ENCODE measurements at places on chromosomes 11 and 22.

GRCh38 chr11:119991669-119992068, 146.2 kb downstream of the TRIM29 start:
- no peak for DNase-seq
- no peaks in the 10 kb centered on the region for H3K36me3 ChIP-seq
- H3K4me3 ChIP-seq = no peak overlapping the region
- H3K27me3 ChIP-seq = peaks cover 4% of the 10 kb centered on the region

DNA sequence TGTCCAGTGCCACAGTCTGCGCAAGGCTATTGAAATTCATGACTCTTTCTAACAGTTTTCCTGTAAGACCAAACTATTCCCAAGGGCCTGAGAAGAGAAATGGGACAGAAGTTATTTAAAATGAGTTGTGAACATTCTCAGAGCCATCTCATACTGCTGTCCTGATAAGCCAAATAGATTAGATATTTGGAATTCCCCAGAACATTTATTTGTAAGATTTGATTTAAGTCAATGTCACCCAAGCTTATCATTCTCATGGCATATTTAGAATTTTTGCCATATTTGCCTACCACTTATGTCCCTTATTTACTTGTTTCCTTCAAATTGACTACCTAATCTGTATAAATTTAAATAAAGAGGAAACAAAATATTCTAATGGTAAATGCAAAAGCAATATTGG, 82.4 kb downstream of the NAV2 start:
- H3K4me1 ChIP-seq = no peaks in the 10 kb centered on the region
- H3K4me3 ChIP-seq = no peak overlapping the region
- H3K36me3 ChIP-seq = no peaks in the 10 kb centered on the region

DNA sequence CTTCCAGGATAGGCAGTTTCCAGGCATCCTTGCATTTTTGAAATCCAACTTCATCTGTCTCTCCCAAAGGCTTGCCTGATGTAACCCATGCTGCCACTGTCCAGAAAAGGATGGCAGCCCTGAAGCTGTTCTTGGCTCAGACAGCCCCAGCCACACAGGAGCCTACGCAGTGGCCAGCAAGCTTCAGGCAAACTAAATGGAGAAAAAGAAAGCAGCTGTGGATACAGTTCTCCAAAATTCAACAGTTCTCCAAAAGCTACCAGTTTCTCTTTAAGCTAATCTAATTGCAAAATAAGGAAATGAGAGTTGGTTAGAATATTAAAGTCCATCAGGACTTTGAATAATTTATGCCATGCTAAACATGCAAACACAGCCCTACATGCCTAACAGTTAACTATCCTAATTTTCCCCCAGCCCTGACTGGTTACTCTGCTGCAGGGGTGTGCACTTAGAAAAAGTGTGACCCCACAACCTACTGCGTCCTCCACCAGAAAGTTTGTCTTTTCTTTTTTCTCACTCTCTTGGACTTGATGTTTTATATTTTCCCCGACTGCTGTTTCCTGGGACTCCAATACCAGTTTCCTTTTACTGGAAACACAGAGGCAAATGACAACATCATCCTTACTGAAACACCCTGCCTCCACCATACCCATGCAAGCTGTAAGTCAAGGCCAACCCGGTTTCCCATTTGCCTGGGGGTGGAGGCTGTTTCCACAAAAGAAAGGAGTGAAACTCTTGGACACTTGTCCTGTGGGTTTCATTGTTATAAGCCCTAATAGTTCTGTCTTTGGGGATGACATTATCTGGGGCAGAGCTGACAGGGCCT, 69.1 kb upstream of the OR5AN1 start:
- H3K4me1 ChIP-seq = peaks cover 2% of the 10 kb centered on the region
- DNase-seq = no peak
- H3K36me3 ChIP-seq = no peaks in the 10 kb centered on the region
- no peak overlapping the region for H3K27ac ChIP-seq

GRCh38 chr11:17572791-17573460, 25.9 kb downstream of the OTOG start:
- no peaks in the 10 kb centered on the region for H3K4me1 ChIP-seq
- H3K27ac ChIP-seq = no peak overlapping the region
- H3K27me3 ChIP-seq = no peaks in the 10 kb centered on the region
- no peak overlapping the region for H3K4me3 ChIP-seq

DNA sequence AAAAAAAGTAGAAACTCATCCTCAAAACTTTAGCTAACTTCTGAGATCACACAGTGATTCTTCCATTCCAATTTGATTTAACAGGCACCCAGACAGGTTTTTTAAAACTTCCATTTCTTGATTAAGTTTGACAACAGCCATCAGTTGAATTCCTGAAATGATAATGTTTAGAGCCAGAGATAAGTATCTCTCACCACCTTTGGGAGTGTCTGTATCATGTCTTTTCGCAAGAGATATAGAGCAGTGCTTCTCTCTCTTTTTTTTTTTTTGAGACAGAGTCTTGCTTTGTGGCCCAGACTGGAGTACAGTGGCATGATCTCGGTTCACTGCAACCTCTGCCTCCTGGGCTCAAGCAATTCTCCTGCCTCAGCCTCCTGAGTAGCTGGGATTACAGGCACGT, 41.7 kb upstream of the BMAL1 start:
- no peak overlapping the region for H3K27ac ChIP-seq
- no peaks in the 10 kb centered on the region for H3K36me3 ChIP-seq
- peaks cover 5% of the 10 kb centered on the region for H3K27me3 ChIP-seq
- no peaks in the 10 kb centered on the region for H3K4me1 ChIP-seq

- no peaks in the 10 kb centered on the region for H3K36me3 ChIP-seq
- H3K27ac ChIP-seq = no peak overlapping the region
- no peak overlapping the region for H3K4me3 ChIP-seq
- DNase-seq = no peak
- H3K27me3 ChIP-seq = no peaks in the 10 kb centered on the region
Observed at GRCh38 chr11:114157476-114158050, 98.1 kb downstream of the ZBTB16 start.

DNA sequence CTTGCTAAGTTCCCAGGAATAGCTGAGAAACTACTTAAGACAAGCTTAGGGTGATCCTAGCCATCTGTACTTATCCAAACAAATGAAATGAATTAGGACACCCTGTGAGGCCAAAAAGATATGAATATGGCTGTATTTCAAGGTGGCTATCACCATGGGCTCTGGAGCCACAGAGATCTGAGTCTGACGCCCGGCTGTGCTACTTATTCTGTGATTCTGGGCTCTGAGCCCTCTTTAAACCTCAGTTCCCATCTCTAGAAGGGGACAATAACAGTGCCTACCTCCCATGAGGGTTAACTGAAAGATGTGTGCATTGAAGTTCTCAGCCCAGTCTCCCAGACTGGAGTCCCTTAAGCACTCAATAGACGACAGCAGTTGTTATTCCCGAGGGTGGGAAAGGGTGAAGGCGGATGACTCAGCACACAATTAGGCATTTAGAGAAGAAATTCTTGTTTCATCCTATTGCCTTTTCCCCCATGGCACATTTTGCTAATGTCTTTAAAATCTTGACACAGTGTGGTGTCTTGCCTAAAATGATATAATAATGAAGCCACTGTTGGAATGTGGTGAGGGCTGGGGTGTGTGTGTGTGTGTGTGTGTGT, 132.5 kb downstream of the ADAMTS15 start:
- H3K4me1 ChIP-seq = no peaks in the 10 kb centered on the region
- no peaks in the 10 kb centered on the region for H3K36me3 ChIP-seq
- no peak overlapping the region for H3K4me3 ChIP-seq
- no peaks in the 10 kb centered on the region for H3K27me3 ChIP-seq
- no peak overlapping the region for H3K27ac ChIP-seq
- no peak for DNase-seq

GRCh38 chr11:26587073-26587472, 15.0 kb upstream of the MUC15 start:
- no peak for DNase-seq
- H3K27me3 ChIP-seq = no peaks in the 10 kb centered on the region
- no peaks in the 10 kb centered on the region for H3K36me3 ChIP-seq

DNA sequence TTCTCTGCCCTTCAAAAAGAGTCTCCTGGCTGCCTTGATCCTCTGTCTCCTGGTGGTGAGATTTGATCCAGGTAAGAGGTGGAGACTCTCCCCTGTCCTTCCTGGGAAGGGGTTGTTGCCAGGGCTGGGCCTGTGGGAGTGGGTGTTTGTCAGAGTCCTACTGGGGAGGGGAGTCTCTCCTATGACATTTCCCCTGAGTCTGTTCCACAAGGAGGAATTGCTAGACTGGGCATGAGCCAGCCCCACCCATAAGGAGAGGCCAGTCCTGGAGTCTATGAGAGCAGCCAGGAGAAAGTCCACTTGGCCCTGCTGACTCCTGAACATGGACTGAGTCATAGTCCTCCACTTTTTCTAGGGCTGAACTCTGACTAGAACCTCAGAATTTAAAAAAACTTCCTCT, 7.4 kb downstream of the PEX26 start:
- H3K4me1 ChIP-seq = peaks cover 43% of the 10 kb centered on the region
- H3K27ac ChIP-seq = no peak overlapping the region
- no peak overlapping the region for H3K4me3 ChIP-seq
- H3K36me3 ChIP-seq = peaks cover 59% of the 10 kb centered on the region
- no peak for DNase-seq

GRCh38 chr11:131446590-131447275, 76.3 kb downstream of the NTM start:
- no peak overlapping the region for H3K4me3 ChIP-seq
- no peak overlapping the region for H3K27ac ChIP-seq
- DNase-seq = no peak
- H3K4me1 ChIP-seq = no peaks in the 10 kb centered on the region
- H3K36me3 ChIP-seq = no peaks in the 10 kb centered on the region
- H3K27me3 ChIP-seq = no peaks in the 10 kb centered on the region

DNA sequence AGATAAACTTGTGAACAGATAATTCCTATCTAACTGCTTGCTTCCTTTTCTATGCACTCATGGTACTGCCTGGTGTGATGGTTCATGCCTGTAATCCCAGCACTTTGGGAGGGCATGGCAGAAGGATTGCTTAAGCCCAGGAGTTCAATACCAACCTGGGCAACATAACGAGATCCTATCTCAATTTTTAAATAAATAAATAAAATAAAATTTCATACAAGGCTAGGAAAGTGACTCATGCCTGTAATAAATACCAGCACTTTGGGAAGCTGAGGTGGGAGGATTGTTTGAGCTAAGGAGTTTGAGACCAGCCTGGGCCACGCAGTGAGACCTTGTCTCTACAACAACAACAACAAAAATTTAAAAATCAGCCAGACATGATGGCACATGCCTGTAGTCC, 166.6 kb downstream of the COMMD9 start:
- no peak overlapping the region for H3K27ac ChIP-seq
- no peaks in the 10 kb centered on the region for H3K4me1 ChIP-seq
- no peak for DNase-seq
- H3K36me3 ChIP-seq = no peaks in the 10 kb centered on the region

DNA sequence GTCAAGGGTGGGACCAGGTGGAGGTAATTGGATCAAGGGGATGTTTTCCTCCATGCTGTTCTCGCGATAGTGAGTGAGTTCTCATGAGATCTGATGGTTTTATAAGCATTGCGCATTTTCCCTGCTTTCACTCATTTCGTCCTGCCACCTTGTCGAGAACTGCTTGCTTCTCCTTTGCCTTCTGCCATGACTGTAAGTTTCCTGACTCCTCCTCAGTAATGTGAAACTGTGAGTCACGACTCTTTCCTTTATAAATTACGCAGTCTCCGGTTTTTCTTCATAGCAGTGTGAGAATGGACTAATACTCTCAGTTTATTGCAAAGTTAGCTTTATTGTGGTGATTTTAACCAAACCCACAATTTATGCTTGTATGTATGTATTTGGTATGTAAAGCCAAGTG, 878.5 kb upstream of the ANO3 start:
- no peak for DNase-seq
- H3K27me3 ChIP-seq = no peaks in the 10 kb centered on the region
- H3K4me1 ChIP-seq = no peaks in the 10 kb centered on the region
- no peak overlapping the region for H3K4me3 ChIP-seq
- H3K36me3 ChIP-seq = no peaks in the 10 kb centered on the region

- H3K27me3 ChIP-seq = peaks cover 21% of the 10 kb centered on the region
- H3K4me1 ChIP-seq = no peaks in the 10 kb centered on the region
- no peak for DNase-seq
Observed at GRCh38 chr11:130170345-130170744, 10.8 kb downstream of the ST14 start.

DNA sequence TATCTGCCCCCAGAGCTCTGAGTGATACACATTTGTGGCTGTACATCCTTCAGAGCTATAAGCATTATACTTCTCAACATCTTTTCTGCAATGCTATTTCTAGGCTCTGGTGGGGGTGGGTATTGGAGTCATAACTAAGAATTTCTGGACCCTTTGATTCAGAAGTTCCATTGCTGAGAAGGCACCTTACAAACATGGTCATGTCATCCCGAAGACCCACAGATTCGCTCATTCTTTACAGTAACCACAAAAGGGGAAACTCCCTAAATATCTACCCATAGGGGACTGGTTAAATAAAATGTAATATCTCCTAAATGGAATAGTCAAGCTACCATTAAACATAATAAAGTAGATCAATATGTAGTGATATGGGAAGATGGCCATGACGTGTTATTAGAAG, 98.8 kb downstream of the PRR5L start:
- peak overlapping the region; percentile 73 for H3K27ac ChIP-seq
- peaks cover 19% of the 10 kb centered on the region for H3K36me3 ChIP-seq
- H3K4me1 ChIP-seq = peaks cover 68% of the 10 kb centered on the region
- DNase-seq = no peak

- H3K36me3 ChIP-seq = peaks cover 22% of the 10 kb centered on the region
- peaks cover 47% of the 10 kb centered on the region for H3K4me1 ChIP-seq
- H3K4me3 ChIP-seq = peak overlapping the region; percentile 75
- H3K27ac ChIP-seq = peak overlapping the region; percentile 96
Observed at GRCh38 chr11:121482231-121483129, 29.7 kb upstream of the SORL1-AS1 start.

- DNase-seq = peak; percentile 26
- H3K4me3 ChIP-seq = no peak overlapping the region
- no peaks in the 10 kb centered on the region for H3K4me1 ChIP-seq
- H3K36me3 ChIP-seq = no peaks in the 10 kb centered on the region
Observed at GRCh38 chr11:12914400-12914912, 94.7 kb upstream of the RASSF10 start.

DNA sequence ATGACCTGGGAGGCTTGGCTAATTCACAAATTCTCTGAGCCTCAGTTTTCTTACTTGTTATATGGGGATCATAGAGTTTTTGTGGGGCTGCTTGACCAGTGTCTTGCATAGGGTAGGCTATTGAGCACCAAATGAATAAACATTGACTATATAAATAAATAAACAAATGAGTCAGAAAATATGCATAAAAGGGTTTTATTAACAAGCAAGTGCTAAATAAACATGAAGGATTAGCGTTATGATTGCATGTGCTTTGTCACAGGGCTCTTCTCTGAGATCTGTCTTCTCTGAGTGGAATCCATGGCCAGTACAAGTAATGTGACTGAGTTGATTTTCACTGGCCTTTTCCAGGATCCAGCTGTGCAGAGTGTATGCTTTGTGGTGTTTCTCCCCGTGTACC, at the start of gene OR4B1:
Gene OR4B1, plus strand, starts transcription at position 301 of the 400 bp plus-strand sequence. Its CDS starts 0 bp downstream, at position 301.
- no peaks in the 10 kb centered on the region for H3K4me1 ChIP-seq
- no peak within 1 kb of the TSS for H3K27ac ChIP-seq
- no peaks in the 10 kb centered on the region for H3K27me3 ChIP-seq
- no peaks in the 10 kb centered on the region for H3K36me3 ChIP-seq
- H3K4me3 ChIP-seq = no peak within 1 kb of the TSS
- no peak for DNase-seq

GRCh38 chr22:42022162-42022847, 23.7 kb downstream of the WBP2NL start:
- peak; percentile 21 for DNase-seq
- H3K36me3 ChIP-seq = no peaks in the 10 kb centered on the region
- no peak overlapping the region for H3K4me3 ChIP-seq
- no peak overlapping the region for H3K27ac ChIP-seq
- peaks cover 2% of the 10 kb centered on the region for H3K27me3 ChIP-seq
- peaks cover 11% of the 10 kb centered on the region for H3K4me1 ChIP-seq

Measured in activated CD4-positive, alpha-beta memory T cell treated with anti-CD3 and anti-CD28 coated beads for 36 hours (primary cell).